ENCODE measurements at places on chromosomes 12 and 14.

DNA sequence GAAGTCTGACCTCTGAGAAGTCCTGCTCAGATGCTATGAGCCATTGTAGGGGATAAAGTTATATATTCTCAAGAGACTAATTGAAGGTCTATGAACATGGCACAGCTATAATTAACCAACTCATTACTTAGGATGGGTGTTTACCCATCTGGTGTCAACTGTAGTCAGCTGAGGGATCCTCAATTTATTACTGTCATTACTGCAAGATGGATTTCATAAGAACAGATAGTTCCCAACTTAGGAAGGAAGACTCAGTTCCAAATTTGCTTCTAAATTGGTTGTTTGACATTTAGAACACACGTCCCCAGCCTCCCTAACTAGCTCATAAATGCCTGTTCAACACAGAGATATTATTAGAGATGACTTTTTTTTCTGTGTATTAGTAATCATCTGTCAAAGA is 81.4 kb downstream of the FRMD6 start:
- no peak for DNase-seq

DNA sequence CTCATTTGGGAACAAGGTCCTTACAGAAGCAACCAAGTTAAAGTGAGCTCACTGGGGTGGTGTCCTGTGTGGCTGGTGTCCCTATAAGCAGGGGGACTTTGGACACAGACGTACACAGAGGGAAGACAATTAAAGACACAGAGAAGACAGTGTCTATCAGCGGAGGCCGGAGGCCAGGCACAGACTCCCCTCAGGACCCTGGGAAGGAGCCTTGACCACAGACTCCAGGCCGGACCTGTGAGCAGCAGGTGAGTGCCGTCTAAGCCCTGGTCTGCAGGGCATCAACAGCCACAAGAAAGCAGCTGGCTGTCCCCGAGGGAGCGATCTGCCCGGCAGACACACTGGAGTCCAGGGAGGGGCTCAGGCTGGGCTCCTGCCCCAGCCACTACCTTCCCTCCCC is 219.1 kb upstream of the C14orf180 start:
- DNase-seq: no peak

GRCh38 chr14:93543766-93544165 is 113.0 kb downstream of the UNC79 start:
- DNase-seq: no peak

GRCh38 chr12:14771651-14772137 is 31.6 kb downstream of the WBP11 start:
- no peak for DNase-seq

GRCh38 chr12:2051700-2052621 is 826 bp upstream of the CACNA1C start:
- no peak for DNase-seq

DNA sequence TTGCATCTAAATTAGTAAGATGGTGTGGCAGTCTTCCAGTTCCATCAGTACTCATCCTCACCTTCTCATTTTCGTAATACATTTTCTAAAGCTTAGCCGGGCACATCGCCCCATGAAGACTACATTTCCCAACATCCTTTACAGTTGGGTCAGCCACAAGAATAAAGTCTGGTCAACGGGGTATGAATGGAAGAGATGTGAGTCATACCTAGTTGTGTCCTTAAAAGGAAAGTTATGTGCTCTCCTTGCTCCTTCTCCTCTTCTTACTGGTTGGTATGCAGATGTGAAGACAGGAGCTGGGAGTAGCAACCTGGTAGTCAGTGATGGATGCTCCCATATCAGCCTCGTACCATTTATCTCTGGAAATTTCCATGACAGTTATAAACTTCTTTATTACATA is 35.9 kb upstream of the EGLN3 start:
- DNase-seq: no peak

- peak; percentile 42 for DNase-seq
Measured at GRCh38 chr12:131511391-131511802, 199.5 kb upstream of the SFSWAP start.

GRCh38 chr14:86915406-86915805 is 1077.6 kb downstream of the GALC start:
- no peak for DNase-seq

DNA sequence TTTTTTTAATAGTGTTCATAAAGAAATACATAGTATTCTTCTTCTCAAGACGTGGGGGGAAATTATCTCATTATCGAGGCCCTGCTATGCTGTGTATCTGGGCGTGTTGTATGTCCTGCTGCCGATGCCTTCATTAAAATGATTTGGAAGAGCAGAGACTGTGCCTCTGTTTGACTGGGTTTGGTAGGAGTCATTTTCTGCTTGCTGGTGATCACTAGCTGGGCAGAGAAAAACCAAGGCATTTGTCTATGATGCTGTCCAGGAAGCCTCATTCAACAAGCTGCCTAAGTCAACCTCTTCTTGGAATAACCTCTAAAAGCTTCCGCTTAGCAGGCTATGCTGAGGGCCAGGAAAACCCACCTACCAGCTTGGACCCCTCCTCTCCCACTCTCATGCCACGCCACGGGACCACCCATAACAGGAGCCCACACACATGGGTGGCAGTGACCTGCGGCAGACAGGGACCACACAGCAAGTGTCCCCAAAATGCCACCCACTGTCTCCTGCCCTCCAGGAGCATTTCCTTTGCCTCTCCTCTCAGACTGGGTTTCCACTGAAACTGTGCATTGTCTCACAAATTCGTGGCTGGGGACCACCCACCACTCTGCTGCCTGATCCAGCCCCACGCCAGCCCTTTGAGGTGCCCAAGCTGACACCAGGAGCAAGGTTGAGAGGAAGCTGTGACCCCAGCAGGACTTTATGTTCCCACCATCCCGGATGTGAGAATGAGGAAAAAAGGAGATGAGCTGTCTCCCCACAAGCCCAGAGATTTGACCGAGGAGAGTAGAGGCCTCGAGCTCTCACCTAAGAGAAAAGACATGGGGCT is 36.8 kb downstream of the DAD1 start:
- no peak for DNase-seq

- DNase-seq: no peak
Measured at GRCh38 chr12:127640181-127640886, 626.6 kb upstream of the TMEM132C start.

GRCh38 chr12:106176560-106176959 is 37.8 kb upstream of the NUAK1 start:
- no peak for DNase-seq

Measured in 8988T (cell line).